ENCODE measurements at places on chromosomes 13 and 19.

DNA sequence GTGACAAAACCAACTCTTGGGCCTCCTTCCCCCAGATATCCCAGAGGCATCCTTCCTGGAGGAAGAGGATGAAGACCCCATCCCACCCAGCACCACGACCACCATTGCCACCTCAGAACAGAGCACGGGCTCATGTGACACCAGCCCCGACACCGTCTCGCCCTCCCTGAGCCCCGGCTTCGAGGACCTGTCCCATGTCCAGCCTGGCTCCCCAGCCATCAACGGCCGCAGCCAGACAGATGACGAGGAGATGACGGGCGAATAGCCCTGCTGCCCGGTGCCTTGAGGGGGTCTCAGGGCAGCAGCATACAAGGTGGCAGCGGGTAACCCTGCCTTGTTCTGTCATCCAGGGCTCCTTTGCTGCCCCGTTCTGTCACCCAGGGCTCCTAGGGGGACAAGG, 3.3 kb upstream of the UBA52 start:
- no peak for DNase-seq

GRCh38 chr19:37361994-37362393, 8.9 kb upstream of the ZNF527 start:
- no peak for DNase-seq

GRCh38 chr19:10639836-10640235, 14.3 kb upstream of the ILF3 start:
- no peak for DNase-seq

- no peak for DNase-seq
Measured at GRCh38 chr19:18894254-18895037, 1.5 kb downstream of the CERS1 start.

- no peak for DNase-seq
Measured at GRCh38 chr13:63910511-63910910, 2494.9 kb upstream of the PCDH20 start.

DNA sequence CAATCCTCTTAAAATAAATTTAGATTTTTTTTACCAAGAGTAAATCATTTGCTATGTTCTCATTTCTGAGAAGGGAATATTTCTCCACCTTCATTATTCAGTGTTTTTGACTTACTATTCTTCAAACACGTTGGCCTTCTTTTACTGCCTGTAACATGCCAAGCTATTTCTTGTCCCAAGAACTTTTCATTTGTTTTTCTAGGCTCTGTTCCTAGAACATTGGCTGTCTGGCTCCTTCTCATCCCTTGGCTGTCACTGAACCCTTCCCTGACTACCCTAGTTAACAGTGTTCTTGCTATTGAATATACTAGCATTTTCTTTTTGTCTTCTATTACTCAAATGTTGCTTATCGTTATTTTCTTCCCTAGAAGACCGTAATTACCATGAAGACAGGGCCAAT, 248.1 kb downstream of the ITGBL1 start:
- DNase-seq, result no peak

- DNase-seq, result no peak
Measured at GRCh38 chr13:111420113-111420876, 99.9 kb downstream of the TEX29 start.

DNA sequence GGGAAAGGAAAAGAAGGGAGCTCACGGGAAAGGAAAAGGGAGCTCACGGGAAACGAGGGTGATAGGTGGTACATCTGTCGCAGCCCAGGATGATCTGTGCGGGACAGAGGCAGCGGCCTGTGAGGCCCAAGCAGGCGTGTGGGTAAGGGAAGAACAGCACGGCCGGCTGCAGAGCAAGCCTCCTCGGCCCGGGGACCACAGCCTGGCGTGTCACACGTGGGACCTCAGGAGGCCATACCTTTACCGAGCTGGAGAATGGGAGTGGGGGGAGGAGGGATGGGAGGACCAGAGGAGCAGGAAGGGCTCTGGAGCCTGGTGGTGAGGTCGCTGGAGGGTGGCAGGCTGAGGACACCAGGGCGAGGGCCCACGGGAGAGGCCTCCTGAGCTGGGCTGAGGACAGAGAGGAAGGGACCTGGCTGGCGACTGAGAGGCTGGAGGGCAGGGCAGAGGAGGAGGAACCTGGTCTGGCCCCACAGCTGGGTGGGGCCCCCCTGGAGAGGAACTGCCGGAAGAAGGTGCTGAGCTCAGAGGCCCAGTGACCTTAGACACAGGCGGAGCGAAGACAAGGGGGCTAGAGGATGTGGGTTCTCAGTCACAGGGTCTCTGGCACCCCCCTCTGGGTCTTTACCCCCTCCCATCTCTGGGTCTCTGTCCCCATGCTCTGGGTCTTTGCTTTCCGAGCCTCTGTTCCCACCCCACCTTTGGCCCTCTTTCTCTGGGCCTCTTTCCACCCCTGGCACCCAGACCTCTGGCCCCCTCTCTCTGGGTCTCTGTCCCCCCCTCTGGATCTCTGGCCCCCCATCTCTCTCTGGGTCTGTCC, 2.9 kb upstream of the FTL start:
- no peak for DNase-seq

GRCh38 chr13:20426766-20427448, 98.8 kb downstream of the CRYL1 start:
- no peak for DNase-seq

Measured in stimulated activated CD4-positive, alpha-beta T cell treated with anti-CD3 and anti-CD28 coated beads, Interleukin-1b, Interleukin-23, amount 100 ng/mL, for 1 hour (primary cell).